Myocyte (in vitro differentiated cells): ENCODE measurements at places on chromosomes 1 and 21.

DNA sequence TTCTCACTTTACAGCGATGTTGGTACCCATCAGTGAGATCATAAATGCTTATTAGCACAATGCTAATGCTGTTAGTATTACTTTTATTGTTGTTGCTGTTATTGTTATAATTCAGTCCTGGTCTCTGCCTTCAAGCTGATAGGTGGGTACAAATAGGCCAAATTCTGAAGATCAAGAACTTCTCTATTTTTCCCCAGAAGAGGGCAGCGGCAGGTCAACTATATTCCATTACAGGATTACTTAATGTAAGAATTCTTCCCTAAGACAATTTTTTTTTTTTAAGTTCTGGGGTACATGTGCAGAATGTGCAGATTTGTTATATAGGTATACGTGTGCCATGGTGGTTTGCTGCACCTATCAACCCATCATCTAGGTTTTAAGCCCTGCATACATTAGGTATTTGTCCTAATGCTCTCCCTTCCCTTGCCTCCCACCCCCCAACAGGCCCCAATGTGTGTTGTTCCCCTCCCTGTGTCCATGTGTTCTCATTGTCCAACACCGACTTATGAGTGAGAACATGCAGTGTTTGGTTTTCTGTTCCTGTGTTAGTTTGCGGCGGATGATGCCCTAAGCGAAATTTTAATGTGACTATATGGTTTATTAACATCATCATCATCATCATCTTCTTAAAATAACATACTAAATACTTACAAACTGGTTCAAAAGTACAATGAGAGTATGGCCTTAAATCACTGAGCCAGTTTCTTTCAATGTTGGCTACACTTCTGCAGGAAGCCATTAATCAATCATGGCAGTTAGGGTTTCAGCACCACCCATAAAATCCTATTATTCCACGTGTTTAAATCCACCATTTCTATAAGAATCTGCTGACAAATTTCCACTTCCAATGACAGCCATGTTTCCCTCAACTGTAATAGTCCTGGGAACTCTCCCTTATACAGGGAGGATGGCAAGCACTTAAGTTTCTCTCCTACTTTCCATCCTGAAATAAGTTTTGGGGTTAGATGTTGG is 19.2 kb downstream of the SLC19A2 start:
- DNase-seq = peak; percentile 47

DNA sequence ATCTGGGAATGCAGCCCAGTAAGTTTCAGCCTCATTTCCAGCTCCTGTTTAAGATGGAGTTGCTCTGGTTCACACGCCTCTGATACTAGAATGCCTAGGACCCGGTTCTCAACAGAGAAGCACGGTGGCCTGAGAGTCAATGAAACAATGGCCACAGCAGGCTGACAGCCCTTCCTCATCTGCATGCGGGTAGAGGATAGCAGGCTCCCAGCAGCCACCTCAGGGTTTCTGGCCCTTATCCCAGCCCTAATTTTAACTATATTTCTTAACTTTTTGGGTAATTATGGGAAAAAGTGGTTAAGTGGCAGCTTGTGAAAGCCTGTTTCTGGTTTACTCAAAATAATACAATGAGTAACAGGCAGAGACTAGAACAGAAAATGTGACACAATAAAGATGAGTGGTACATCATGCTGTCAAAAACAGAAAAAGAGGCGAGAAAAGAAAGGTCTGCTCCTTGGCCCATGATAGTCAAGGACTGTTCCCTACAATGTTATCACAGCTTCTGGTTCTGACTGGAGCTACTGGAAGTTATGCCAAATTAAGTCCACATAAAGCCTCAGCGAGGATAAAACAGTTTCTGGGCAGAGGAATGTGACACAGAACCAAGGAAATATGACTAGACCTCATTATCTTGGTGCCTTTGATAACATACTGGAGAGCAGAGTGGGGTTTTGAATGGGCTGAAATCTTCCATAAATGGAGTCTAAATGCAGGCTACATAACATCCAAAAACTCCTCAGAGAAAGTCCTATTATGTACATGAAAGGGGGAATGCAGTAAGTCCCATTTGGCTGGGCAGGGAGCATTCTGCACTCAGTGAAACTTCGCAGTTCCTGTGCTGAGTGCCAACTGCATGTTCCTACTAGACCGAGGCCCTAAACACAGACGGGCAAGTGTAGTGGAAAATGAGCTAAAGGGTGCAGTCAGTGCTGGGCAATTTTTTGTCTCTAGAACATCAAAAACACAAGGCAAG is 92.1 kb downstream of the NIBAN1 start:
- no peak for DNase-seq

DNA sequence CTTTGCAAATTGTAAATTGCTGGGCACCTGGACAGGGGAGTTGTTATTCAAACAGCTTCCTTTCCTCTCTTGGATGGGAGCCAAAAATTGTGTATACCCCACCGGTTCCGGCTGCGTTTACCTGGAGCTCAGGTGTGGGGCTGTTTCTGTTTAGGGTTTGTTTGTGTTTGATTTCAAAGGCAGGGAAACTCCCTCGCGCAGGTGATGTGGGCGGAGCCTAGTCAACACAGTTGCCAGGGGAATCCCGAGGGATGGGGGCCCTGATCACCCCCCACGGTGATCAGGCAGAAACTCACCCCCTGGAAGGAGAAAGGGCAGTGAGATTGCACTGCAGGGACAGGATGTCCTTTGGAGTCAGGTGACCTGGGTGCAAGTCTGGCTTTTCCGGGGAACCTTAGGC is 28.3 kb downstream of the CDCP2 start:
- no peak for DNase-seq

GRCh38 chr1:25577134-25577920 is 33.9 kb downstream of the LDLRAP1 start:
- DNase-seq = no peak

- no peak for DNase-seq
Measured at GRCh38 chr1:3331564-3331963, 122.9 kb upstream of the ARHGEF16 start.

DNA sequence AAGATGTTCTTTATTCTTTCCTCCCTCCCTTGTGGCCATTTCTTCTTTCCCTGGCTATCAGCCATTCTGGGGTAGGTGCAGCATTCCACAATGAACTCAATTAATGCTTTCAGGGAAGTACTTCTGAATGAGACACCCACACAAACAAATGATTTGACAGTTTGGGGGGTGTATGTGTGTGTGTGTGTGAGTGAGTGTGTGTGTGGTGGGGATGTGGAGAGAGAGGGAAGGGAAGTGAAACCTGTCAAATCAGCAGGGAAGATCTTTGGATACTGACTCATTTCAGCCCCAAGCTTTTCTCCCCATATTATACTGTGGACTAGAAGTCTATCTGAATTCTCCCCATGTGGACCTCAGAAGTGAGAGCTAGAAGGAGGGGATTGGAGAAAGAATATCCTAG is 154.9 kb upstream of the CD34 start:
- DNase-seq = no peak

GRCh38 chr1:195903203-195903602 is 705.0 kb downstream of the KCNT2 start:
- DNase-seq = no peak

- peak; percentile 74 for DNase-seq
Measured at GRCh38 chr1:20486457-20487235, 636 bp upstream of the CAMK2N1 start.

DNA sequence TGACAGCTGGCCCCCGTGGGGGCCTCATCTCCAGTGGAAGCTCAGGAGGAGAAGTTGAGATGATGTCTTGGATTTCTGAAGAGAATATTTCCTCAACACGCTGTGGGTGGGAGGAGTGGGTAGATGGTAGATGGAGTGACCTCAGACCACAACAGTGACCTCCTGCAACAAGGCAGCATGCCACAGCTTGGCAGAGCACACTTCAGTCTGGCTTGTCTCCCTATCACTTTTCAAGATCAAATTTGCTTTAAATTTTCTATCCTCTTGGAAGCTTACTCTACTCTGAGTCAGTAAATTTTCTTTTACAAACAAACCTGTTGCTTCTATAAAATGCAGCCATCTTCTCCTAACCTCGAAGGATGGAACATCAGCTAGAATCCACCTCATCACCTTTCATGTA is 59.7 kb downstream of the NTPCR start:
- DNase-seq = peak; percentile 63

- DNase-seq = no peak
Measured at GRCh38 chr1:242411901-242412300, 112.6 kb downstream of the PLD5 start.

- DNase-seq = no peak
Measured at GRCh38 chr1:96425382-96426129, 296.0 kb upstream of the PTBP2 start.

GRCh38 chr1:116990612-116991151 is 10.9 kb upstream of the CD101 start:
- peak; percentile 98 for DNase-seq

DNA sequence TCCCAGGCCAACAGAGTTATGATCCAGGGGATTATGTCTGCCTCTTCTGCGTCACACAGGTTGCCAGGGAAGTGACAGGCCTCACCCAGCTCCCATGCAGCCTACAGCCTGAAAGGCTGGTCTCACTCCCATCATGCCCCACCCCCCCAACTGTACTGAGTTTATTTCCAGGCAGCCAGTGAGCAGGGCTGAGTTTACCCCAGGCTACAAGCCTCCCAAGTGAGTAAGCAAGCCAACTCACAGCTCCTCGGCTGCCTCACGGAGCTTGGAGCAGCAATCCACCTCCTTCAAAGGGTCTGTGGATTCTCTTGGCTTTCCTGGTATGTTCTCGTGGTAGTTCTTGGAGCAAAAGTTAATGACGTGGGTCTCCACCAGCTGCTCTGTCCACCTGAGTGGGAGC is 1147.6 kb upstream of the ADGRL4 start:
- no peak for DNase-seq

DNA sequence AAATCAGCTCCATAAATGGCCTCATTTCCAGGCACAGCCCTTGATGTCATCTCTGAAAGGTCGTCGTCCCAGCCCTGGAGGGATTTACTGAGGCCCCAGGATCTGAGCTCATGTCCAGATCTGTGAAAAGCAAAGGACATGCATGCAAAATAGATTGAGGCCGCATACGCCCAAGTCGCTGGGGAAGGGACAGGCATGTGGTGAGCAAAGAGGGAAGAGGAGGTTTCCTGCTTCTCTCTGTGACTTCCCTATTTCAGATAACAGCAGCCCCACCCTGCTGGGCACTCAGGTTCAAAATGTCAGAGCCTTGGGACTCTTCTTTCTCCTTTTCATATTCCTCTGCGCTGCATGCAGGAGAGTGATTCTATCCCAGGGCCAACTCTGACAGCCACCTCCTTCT is 197.2 kb downstream of the ADSS2 start:
- DNase-seq = no peak
